Activated naive CD8-positive, alpha-beta T cell treated with anti-CD3 and anti-CD28 coated beads, Interleukin-2, amount 10 ng/mL, durations not matched to agents 7 days and 5 days (primary cell): ENCODE measurements at places on chromosomes 3 and 15. TPM values are rescaled to one million over a fixed set of nuclear protein-coding genes. Genes with fewer than 3 reads are reported as not detected.

Gene HTD2
- total RNA-seq = 7.5 TPM

GRCh38 chr3:47000198-47000815 is 20.8 kb downstream of the NBEAL2 start:
- no peak overlapping the region for H3K4me3 ChIP-seq
- H3K27ac ChIP-seq = no peak overlapping the region
- no peaks in the 10 kb centered on the region for H3K27me3 ChIP-seq
- DNase-seq = no peak
- H3K4me1 ChIP-seq = peaks cover 14% of the 10 kb centered on the region

DNA sequence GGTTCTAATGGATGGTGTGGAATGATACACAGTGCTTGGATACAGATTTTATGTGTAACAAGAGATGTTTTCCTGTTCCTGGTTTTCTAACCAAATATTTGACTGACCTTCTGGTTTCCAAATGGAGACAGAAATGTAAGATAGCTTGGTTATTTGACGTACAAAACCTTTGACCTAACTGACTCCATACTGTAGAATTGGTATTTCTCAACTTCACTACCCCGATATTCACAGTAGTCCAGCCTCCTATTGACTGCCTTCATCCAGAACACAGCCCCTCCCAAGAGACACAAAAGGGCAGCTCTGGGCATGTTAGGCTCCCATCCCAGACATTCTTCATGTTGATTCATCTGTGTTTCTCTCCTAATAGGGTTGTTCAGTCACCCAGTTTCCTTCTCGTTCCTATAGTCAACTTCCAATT is 33.4 kb downstream of the MYO1E start:
- no peak overlapping the region for H3K27ac ChIP-seq
- no peak for DNase-seq
- H3K4me1 ChIP-seq = peaks cover 2% of the 10 kb centered on the region

Gene ARL6IP5
- total RNA-seq = 150 TPM

Gene LRRIQ4
- total RNA-seq = 0.22 TPM
